CD4-positive, alpha-beta T cell treated with Interleukin-6 at 100 ng/mL for 8 hours (primary cell): ENCODE measurements at places on chromosomes 12 and 14.

GRCh38 chr14:64772397-64772950 is 68.2 kb downstream of the PLEKHG3 start:
- no peak for DNase-seq

DNA sequence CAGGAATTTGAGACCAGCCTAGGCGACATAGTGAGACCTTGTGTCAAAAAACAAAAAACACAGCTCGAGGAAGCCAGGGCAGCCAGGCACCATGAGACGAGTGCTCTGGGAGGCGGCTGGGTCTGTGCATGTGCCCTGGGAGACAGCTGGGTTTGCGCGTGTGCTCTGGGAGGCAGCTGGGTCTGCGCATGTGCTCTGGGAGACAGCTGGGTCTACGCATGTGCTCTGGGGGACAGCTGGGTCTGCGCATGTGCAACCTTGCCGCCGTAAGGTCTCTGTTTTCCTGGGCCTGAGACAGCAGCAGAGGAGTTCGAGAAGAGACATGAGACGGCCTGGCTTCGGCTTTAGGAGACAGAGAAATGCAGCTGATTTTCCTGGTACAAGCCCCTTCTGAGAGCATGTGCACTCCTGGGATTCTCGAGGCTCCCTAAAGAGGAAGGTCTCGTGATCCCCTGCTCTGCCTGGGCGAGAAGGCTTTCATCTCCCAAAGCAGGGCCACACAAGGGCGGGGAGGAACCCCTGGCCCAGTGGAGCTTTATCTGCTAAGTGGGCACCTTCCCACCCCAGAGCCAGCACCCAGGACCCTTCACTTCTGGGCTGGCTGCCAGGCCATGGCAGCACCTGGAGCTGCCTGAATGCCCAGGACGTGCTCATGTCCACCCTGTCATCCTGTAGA is 3.5 kb upstream of the BDKRB1 start:
- DNase-seq, result no peak

GRCh38 chr12:128026696-128027574 is 240.0 kb upstream of the TMEM132C start:
- no peak for DNase-seq

DNA sequence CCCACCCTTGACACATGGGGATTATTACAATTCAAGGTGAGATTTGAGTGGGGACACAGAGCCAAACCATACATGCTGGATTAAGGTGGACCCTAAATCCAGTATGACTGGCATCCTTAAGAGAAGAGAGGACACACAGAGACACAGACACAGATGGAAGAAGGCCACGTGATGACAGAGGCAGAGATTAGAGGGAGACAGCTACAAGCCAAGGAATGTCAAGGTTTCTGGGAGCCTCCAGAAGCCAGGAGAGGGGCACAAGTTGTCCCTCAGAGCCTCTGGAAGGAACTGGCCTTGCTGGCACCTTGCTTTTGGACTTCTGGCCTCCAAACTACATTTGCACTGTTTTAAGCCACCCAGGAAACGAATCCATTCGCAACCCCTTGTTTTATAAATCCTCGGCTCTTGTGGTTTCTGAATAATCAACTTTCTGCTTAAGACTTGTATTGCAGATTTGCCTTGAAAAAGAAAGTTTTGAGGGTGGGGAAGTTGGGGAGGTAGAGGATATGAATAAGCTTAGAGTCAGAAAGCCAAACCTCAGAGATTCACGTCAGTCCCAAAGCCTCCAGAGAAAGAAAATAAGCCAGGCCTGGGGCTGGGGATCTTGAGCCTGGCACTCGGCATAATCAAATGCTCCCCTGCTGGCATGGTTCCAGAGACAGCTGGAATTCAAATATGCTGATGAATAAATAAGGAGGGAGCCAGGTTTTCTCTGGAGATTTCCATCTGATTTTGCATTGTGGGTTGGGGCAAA is 224.2 kb upstream of the PWP1 start:
- DNase-seq, result no peak

GRCh38 chr14:78674820-78675219 is 504.6 kb downstream of the NRXN3 start:
- DNase-seq, result no peak

DNA sequence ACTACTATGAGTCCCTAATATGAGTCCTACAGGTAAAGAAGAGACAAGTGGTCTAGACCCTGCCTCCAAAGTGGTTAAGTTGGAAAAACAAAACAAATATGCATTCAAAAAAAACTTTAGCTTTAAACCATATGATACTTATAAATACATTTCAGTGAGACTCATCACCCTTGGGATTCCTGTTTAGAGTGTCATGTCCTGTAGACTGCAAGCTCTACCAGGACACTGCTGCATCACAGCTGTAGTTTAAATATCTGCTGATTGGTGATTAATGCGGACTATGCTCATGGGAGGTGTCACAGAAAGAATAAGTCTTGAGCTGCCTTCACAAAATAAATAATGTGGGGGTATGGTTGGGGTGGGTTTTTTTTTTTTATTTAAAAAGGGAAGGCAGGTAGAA is 8.8 kb upstream of the LGR5 start:
- no peak for DNase-seq

DNA sequence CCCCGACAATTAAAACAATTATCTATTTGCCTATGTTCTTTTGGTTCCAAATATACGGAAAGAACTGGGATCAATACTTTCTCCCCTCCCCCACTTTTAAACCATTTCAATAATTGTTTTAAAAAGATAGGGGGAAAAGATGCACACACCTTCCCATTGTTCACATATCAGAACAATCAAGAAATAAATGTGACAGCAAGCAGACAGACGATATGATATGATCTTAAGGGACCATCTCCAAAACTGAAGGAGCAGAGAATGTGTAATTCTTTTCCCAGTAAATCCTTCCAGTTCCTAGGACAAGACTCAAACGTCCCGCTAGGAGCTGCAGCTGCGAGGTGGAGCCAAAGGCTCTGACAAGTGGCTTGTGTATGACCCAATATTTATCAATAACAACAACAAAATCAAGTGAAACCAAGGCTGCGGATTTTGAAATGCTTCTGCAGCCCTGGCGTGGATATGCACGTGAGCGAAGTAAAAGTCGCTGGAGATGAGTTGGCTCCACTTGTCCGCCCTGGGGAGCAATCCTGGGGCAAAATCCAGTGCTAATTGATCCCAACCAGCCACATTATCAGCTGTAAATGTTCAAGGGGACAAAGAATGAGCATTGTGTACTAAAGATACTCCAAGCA is 8.2 kb upstream of the FOXG1 start:
- DNase-seq, result no peak
